ENCODE measurements at places on chromosomes 12 and 14. TPM values are rescaled to one million over a fixed set of nuclear protein-coding genes. Genes with fewer than 3 reads are reported as not detected.

DNA sequence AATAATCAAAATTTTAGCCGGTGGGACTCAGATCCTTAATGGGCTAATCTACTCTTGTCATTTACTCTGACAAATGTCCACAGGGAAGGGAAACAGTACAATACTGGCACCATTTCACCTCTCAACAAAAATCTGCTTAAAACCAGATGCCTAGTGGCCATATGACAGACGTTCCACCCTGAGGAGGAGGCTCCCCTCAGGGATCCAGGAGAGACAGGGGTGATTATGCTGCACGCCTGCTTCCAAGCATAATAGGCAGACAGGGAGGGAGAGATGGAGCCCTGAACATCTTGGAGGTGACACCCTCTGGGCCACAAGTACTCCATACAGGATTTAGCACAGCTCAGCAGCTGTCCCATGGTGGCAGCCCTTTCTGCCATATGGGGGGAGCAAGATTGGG, 24.8 kb upstream of the AKAP6 start:
- DNase-seq, result no peak

DNA sequence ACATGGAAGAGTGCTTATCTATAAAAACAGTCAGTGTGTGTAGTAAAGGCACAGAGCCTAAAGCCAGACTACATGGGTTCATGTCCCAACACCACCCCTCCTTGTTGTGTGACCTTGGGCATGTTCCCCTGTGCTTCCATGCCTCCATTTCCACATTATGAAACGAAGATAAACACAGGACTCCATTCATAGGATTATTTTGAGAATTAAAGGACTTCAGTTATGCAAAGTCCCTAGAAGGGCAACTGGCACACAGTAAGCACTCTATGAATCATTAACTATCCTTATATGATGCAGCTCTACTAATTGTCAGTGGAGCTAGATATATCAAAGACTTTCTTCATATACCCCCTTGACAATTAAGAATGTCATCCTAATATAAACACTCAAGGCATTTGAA, 17.8 kb downstream of the IFNG-AS1 start:
- no peak for DNase-seq

DNA sequence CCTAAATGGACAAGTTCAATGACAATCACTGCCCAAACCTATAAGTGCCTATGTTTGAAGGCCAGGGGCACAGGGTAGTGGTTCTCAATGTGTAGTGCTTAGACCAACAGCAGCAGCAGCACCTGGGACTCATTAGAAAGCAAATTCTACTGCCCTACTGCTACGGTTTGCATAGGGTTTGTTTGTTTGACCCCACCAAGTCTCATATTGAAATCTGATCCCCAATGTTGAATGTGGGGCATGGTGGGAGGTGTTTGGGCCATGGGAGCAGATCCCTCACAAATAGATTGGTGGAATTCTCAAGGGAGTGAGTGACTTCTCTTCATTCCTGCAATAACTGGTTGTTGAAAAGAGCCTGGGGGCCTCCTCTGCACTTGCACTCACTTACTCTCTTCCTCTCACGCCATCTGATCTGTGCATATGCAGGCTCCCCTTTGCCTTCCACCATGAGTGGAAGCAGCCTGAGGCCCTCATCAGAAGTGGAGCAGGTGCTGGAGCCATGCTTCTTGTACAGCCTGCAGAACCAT, 39.5 kb downstream of the PPM1H start:
- no peak for DNase-seq

GRCh38 chr12:52054231-52054832, 3.1 kb downstream of the NR4A1 start:
- DNase-seq, result no peak

- DNase-seq, result no peak
Observed at GRCh38 chr12:90290980-90291975, 582.6 kb upstream of the ATP2B1 start.

GRCh38 chr14:31449971-31450610, 7.2 kb downstream of the DTD2 start:
- DNase-seq, result no peak

GRCh38 chr14:74941676-74942097, 13.7 kb downstream of the PGF start:
- no peak for DNase-seq

DNA sequence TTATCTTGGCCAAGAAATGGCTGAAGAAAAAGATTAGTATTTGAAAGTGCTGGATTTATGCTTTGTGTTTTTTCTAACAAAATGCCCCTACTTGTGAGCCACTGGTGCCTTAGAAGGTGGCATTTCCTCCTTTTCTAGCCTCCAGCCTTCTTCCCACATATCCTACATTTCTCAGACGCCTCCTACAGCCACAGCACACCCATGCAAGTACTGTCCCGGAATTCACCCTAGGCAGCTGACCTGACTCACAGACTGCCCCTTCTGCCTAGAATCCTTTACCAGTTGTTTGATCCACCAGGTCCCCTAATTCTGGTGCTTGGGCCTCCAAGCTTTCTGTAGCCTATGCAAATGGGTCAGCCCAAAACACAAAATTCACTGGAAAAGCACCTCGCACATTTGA, 166.0 kb downstream of the FOXN3 start:
- no peak for DNase-seq

GRCh38 chr12:115543269-115543668, 734.2 kb downstream of the MED13L start:
- no peak for DNase-seq

- no peak for DNase-seq
Observed at GRCh38 chr12:15856097-15856982, 25.8 kb upstream of the STRAP start.

DNA sequence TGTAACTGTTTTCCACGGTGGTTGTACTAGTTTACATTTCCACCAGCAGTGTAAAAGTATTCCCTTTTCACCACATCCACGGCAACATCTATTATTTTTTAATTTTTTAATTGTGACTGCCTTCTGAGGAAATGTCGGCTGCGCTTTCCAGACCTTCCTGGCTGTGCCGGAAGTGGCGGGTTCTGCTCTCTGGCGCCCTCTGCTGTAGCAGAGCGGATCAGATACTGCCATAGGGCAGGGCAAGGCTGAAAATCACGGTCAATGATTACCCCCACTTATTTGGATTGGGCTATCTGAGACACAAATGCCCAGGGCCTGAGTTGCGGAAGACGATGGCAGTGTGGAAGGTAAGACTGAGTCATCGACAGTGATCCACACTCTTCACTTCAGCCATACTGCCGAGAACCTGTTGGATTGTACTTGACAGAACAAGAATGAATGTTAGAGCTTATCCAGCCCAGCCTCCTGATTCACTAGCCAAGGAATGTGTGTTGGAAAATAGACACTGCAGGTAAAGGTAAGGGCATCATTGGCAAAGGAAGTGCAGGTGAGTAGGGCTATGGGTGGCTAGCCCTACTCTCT, 124.2 kb downstream of the NTF3 start:
- DNase-seq, result no peak

DNA sequence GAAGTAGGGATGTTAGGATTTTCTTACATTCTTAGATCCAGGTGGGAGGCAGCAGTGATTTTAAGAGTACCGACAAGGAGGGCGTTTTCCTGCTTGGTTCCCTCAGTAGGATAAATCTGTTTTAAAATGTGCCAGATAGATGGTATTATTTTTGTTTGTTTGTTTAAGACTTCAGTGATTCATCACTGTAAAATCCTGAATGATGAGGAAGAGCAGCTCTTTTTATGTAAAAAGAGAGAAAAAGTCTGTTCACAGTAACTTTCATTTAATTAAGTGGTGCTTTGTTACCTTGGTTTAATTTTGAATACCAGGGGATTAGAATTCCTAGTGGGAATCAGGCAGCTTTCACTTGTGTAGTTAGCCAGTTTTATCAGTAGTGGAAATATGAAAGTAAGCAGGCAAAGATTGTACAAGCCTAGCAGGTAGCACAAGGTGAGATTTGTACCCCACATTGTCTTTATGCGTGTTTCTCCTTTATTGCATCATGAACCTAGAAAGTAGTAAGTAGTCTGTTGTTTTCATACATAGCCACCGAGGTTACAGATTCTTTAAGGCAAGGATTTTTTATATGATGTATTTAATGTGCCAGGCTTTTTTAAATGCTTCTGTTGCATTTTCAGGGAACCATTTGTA, 349.6 kb downstream of the CCDC91 start:
- DNase-seq, result no peak

OTX2 gene
- not detected for total RNA-seq

SRRM4 gene
- total RNA-seq, result not detected

DEGS2 gene
- total RNA-seq, result not detected

TTC6 gene
- not detected for total RNA-seq

ANO2 gene
- total RNA-seq, result 95.0 TPM

CAPZA3 gene
- not detected for total RNA-seq

PEBP1 gene
- 239 TPM for total RNA-seq

KRT73 gene
- total RNA-seq, result not detected

UNC79 gene
- 0.19 TPM for total RNA-seq

MYH6 gene
- not detected for total RNA-seq

CELA1 gene
- not detected for total RNA-seq

Measured in omental fat pad (tissue), 4 donors.